ENCODE measurements at places on chromosomes 16 and 17.
A peak's percentile ranks its signal among the peaks of the same experiment; 100 is the strongest.

DNA sequence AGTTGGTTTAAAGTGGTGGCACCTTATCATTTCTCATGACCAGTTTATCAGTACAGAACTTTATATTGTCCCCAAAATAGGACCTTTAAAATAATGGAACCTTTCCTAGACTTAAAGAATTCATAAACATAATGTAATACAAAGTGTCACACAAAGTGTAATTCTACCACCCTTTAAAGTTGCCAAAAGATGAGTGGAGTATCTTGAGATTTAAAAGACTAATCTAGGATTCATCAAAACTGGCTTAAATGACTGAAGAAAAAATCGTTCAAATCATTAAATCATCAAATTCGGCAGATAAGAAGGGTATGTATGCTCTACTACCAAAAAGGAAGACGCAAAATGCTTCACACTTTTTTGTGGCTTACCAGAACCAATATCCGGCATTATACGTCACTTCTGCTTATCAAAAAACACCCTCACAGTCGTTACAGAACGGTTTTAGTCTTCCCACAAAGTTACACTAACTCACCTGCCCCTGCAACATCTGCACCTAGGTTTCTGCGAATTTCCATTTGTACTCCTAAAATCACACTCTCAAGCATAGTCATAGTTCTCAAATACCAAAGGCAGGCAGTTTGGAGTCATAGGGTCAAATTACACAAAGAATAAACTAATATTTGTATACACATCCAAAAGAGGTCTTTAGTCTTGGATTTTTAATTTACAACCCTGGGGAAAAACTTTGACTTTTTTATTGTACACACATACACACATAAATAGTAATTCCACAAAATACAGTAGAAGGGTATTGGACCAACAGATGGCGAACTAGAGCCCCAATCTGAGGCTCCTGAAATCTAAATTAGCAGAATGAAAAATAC is 1.4 kb upstream of the KANSL1 start:
- DNase-seq = no peak

DNA sequence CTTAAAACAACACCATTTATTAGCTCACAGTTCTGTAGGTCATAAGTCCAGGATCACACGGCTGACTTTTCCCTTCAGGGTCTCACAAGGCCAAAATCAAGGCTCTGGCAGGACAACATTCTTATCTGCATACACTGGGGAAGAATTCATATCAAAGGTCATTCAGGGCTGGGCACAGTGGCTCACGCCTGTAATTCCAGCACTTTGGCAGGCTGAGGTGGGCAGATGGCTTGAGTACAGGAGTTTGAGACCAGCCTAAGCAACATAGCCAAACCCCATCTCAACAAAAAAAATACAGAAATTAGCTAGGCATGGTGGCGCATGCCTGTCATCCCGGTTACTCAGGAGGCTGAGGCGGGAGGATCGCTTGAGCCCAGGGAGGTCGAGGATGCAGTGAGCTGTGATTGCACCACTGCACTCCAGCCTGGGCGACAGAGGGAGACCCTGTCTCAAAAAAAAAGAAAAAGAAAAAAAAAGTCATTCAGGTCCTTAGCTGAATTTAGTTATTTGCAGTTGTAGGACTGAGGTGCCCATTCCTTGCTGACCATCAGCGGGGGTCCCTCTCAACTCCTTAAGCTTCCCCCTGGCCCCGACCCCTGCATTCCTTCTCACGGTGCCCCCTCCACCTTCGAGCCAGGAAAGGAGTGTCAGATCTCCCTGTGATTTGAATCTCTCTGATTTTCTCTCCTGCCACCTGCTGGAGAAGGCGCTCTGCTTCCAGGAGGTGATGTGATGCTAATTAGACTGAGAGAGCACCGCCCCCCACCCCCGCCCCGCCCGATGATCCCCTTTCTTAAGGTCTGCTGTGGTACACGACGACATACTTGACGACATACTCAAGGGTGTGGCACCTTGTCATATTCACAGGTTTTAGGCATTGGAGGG is 91.8 kb upstream of the CLEC18A start:
- DNase-seq = no peak

GRCh38 chr16:12315330-12316136 is 339.0 kb downstream of the SNX29 start:
- DNase-seq = no peak

DNA sequence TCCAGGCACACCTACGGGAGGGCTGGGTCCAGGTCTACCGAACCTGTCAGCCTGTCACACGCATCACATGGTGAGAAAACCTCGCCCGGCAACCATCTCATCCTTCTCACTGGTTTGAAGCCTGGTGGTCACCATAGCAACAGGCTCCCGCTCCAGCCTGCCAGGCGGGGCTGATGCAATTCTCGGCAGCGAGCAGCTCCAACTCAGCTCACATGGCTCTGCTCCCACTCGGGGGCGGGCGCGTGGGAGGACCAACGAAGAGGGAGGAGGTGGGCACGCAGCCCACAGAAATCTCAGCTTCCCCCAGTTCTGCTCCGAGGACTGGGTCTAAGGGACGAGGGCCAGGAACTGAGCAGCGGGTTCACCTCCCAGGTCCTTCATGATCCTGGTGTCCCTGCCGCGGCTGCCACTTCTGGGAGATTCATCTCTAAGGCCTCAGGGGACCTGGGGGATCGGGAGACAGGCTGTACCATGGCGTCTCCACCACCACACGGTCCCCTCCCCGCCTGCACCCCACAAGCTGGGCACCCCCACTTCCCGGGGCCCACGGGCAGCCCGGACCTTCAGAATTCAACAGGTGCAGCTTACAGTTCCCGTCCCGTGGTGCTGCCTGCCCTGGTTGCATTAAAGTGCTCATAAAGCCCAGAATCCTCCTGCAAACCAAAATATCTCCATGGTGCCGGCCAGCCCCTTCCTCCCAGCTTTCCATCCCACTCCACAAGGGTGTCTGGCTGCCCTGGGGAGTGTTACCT is 25.8 kb downstream of the ABR start:
- DNase-seq = peak; percentile 9

- no peak for DNase-seq
These were observed 34.7 kb downstream of the VAT1L start for GRCh38 chr16:77823067-77823466.

DNA sequence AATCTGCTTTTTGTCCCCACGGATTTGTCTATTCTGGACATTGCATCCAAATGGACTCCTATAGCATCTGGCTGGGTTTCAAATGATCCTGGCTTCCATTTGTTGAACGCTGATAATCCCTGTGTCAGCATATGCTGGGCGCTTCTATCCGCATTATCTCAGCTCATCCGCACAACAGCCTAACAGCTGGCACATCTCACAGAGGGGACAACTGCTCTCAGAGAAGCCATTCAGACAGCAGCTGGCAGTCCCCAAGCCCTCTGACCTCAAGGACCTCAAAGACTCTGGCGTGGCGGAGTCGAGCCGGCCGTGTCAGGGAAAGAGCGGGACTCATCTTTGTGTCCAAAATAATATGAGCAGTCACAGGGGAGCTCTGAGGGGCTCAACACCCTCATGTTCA is 82.3 kb downstream of the NT5M start:
- no peak for DNase-seq

DNA sequence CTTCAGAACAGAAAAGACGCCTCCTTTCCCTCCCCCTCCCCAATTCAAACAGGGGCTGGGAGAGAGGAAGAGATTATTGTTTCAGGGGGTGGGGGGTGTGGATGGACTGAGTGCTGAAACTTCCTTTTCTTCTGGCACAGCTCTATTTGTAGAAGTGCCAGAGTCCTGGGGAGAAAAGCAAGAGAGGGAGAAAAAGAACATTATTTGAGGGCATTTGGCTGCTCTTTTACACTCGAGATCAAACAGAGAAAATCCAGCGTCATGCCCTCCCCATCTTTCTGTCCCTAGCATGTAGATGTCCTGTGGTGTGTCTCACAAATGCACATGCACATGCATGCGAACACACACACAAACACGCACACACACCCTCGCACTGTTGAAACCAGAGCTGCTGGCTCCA is 13.0 kb downstream of the ARL4D start:
- DNase-seq = no peak

- DNase-seq = no peak
These were observed 59.7 kb upstream of the TNRC6C start for GRCh38 chr17:77898521-77899434.

DNA sequence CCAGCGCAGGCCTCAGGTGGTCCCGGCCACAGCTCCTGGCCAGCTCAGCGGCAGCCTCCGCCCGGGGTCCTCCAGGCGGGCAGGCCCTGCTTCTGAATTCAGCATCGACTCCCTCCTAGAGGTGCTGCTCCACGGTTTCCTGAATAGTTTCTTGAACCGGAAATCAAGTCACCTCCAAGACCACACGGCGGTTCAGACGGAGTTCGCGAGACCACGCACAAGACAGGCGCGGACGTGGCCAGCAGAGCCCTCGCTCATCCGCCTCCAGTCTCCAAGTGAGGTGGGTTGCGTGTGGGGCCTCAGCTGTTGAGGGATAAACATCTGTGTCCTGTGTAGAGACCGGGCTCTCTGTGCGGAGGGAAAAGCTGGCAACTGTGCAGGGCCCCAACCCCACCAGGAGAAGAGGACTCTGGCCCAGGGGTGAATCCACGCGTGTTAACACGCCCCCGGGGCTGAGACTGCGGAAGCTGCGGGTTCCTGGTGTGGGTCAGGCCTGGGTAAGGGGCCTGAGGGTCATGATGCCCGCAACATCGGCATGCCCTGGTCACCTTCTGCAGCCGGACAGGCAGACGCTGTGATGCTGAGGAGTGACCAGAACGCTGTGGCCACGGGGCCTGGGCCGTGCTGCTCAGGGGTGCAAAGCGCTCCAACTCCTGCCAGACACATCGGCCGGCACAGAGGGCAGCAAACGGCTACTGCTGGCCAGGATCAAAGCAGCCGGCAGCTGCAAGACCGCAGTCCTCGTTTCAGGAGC is 55.0 kb upstream of the METRNL start:
- DNase-seq = no peak

DNA sequence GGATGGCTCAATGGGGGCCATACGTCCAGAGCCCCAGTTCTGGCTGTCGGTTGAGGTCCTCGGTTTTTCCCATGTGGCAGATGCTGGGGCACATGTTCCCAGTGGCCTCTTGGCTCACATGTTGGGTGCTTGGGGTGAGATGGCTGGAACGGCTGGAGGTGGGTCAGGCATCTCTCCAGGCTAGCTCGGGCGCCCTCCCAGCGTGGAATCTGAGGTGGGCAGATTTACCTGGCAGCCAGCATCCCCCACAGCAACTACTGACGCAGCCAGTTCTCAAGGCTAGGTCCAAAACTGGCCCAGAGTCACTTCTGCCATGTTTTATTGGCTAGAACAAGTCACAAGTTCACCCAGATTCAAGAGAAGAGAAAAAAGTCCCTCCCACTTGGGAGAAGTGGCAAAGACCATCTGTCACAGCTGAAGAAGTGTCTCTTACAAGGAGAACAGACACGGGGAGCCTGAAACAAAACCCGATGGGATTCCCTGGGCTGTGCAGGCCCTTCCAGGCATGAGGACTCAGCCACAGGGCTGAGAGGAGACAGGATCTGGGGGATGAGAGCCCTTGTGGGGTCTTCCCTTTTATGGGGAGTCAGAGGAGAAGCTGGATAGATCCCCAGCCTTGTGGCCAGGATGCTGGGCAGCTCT is 15.2 kb downstream of the ACE start:
- DNase-seq = no peak

DNA sequence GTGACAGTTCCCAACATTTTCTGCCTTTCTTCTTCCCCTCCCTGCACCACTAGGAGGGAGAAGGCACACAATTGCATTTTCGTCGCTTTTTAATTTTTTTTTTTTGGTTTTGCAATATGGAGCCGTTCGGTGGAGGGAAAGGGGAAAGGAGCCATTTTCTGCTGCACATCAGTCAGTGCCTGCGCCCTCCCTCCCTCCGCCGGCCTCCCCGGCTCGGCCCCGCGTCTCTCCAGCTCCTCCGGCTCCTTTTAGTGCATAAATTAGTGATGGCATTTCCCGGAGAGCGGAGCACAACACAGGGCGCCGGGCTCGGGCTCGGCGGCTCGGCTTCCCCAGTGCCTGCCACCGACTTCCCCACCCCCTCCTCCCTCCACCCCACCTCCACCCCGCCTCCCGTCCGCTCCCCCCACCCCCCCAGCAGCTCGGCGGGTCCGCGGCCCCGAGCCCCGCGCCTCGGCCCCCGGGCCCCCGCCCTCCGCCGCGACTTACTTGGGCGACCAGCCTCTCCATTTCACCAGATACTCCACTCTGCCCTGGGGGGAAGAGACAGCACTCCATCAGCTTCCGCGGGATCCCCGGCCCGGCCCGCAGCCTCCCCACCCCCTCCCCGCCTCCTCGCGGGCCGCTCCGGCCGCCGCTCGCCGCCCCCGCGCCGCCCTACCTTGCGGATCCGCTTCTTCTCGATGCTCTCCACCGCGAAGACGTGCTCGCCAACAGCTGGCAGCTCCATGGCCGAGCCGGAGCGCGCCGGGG is 542 bp downstream of the CBX4 start:
- DNase-seq = peak; percentile 35

DNA sequence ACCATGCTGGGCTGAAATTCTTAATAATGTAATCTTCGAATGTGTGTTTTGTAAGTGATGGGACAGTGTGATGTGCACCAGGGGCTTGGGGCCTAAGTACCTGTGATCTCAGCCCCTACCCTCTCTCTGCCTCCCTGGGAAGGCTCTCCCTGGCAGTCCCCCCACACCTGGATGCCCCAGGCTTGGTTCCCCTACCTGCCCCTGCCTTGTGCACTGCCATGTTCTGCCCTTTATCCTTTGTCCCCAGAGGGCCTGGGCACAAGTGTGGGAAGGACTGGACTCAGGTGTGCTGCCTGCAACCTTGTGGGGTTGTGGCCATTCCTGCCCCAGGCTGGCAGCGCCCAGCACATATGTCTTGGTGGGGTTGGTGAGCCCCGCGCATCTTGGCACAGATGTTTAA is 55.4 kb upstream of the CREBBP start:
- DNase-seq = no peak

DNA sequence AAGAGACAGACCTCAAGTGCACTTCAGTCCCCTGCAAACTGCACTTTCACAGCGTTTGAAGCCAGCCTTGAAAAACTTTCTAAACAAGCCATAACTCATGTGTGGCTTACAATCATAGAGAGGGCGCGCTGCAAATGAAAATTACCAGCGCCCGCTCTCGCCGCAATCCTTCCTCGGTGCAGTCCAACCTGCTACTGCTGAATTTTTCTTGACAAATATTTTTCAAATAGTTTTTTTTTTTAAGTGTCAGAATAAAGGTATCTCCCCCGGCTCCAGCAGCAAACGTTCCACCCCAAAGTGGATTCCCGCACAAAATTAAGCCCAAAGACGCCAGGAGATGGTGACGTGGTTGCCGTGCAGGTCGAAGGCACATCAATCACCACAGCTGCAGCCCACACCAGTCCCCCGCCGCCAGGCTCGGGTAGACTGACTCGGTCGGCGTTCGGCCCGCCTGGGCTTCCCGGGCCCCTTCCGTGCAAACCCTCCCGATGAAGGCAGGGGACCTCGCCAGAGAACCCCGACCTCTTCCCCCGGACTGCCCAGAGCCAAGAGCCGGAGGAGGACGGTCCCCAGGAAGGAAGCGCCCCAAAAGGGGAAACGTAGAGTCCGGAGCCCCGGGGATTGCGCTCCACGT is 630 bp downstream of the GRB2 start:
- no peak for DNase-seq

DNA sequence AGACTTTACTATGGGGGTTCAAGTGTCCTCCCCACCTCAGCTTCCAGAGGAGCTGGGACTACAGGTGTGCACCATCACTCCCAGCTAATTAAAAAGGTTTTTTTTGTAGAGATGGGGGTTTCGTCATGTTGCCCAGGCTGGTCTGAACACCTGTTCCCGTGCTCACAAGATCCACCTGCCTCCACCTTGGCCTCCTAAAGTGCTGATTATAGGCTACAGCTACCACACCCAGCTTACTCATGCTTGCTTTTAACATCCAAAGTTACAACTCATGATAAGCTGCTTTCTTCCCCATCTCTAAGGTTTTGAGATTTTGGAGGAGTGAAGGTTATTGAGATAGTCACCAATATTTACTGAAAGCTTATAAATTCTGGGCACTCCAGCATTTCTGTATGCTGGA is 2.6 kb downstream of the NUP88 start:
- no peak for DNase-seq
